A549 treated with AZD2906 at 1 μM for 4 hours (cell line): ENCODE measurements at places on chromosomes 16 and 17. TPM values are rescaled to one million over a fixed set of nuclear protein-coding genes. Genes with fewer than 3 reads are reported as not detected.

The BPTF gene
- total RNA-seq, result 38.1 to 47.6 TPM (median 40.0 TPM) in 5 replicates

The SLC35G6 gene
- not detected in 5 replicates for total RNA-seq

The NPB gene
- 0.33 to 0.67 TPM (median 0.49 TPM) in 5 replicates for total RNA-seq

The GAS2L2 gene
- 0.07 to 0.09 TPM (median 0.08 TPM) in 5 replicates for total RNA-seq

The CUEDC1 gene
- total RNA-seq, result 48.2 to 60.2 TPM (median 50.5 TPM) in 5 replicates

The AKTIP gene
- total RNA-seq, result 21.4 to 26.9 TPM (median 25.0 TPM) in 5 replicates

The DYNLL2 gene
- total RNA-seq, result 20.0 to 24.3 TPM (median 22.6 TPM) in 5 replicates

The KRT16 gene
- 0.94 to 1.6 TPM (median 1.6 TPM) in 5 replicates for total RNA-seq

The CES5A gene
- total RNA-seq, result 0.03 TPM in 1 of 5 replicates, not detected in the others

The MT1A gene
- total RNA-seq, result 30.1 to 42.3 TPM (median 34.0 TPM) in 5 replicates

The FOXN1 gene
- 0.02 to 0.07 TPM (median 0.03 TPM) in 3 of 5 replicates, not detected in the others for total RNA-seq

The TGFB1I1 gene
- 43.2 to 75.3 TPM (median 53.7 TPM) in 5 replicates for total RNA-seq

The IL21R gene
- 0.03 to 0.11 TPM (median 0.06 TPM) in 4 of 5 replicates, not detected in the other for total RNA-seq

The TCAP gene
- 0.69 to 1.3 TPM (median 0.82 TPM) in 5 replicates for total RNA-seq

The CPNE7 gene
- 56.4 to 90.3 TPM (median 78.6 TPM) in 5 replicates for total RNA-seq

The MYOCD gene
- 0.66 to 1.1 TPM (median 0.83 TPM) in 5 replicates for total RNA-seq

The FA2H gene
- 31.4 to 35.7 TPM (median 34.6 TPM) in 5 replicates for total RNA-seq

The BCAR1 gene
- 88.5 to 127 TPM (median 123 TPM) in 5 replicates for total RNA-seq

The HGS gene
- 127 to 207 TPM (median 193 TPM) in 5 replicates for total RNA-seq

The IRX5 gene
- 1.3 to 2.1 TPM (median 1.9 TPM) in 5 replicates for total RNA-seq

The CA10 gene
- not detected in 5 replicates for total RNA-seq

The TBC1D3L gene
- 7.0 to 12.7 TPM (median 12.1 TPM) in 5 replicates for total RNA-seq

The CCL8 gene
- total RNA-seq, result not detected in 5 replicates

The C17orf50 gene
- total RNA-seq, result 0.12 to 0.53 TPM (median 0.26 TPM) in 5 replicates

The DHRS11 gene
- total RNA-seq, result 6.0 to 9.0 TPM (median 8.5 TPM) in 5 replicates

The KLHL36 gene
- total RNA-seq, result 18.5 to 25.9 TPM (median 24.2 TPM) in 5 replicates

The MPV17L gene
- 4.7 to 6.3 TPM (median 5.2 TPM) in 5 replicates for total RNA-seq

The KRTAP9-2 gene
- not detected in 5 replicates for total RNA-seq

The HEATR9 gene
- not detected in 5 replicates for total RNA-seq

The CDH1 gene
- total RNA-seq, result 3.8 to 4.6 TPM (median 4.2 TPM) in 5 replicates

The EVI2A gene
- total RNA-seq, result not detected in 5 replicates

The CACNG1 gene
- total RNA-seq, result 0.07 to 0.25 TPM (median 0.17 TPM) in 5 replicates

The MT4 gene
- not detected in 5 replicates for total RNA-seq

The CD300A gene
- 0.06 TPM in 1 of 5 replicates, not detected in the others for total RNA-seq

The FBXO39 gene
- not detected in 5 replicates for total RNA-seq

The KRTAP4-6 gene
- total RNA-seq, result not detected in 5 replicates

The CHST4 gene
- total RNA-seq, result 0.06 to 0.13 TPM (median 0.13 TPM) in 3 of 5 replicates, not detected in the others

The ZNF821 gene
- 3.8 to 4.7 TPM (median 4.0 TPM) in 5 replicates for total RNA-seq

The XYLT1 gene
- total RNA-seq, result 0.61 to 0.87 TPM (median 0.75 TPM) in 5 replicates

The WNT9B gene
- 0.02 to 0.05 TPM in 2 of 5 replicates, not detected in the others for total RNA-seq

The SPAG5 gene
- 62.3 to 70.8 TPM (median 69.3 TPM) in 5 replicates for total RNA-seq

The SRL gene
- 0.03 to 0.08 TPM (median 0.06 TPM) in 5 replicates for total RNA-seq

The RAB34 gene
- 208 to 235 TPM (median 232 TPM) in 5 replicates for total RNA-seq

The GCGR gene
- 0.14 to 0.55 TPM (median 0.34 TPM) in 5 replicates for total RNA-seq

The TP53TG3C gene
- 0.58 TPM in 1 of 5 replicates, not detected in the others for total RNA-seq
